Uterus (tissue), 4 donors: ENCODE measurements at places on chromosomes 3 and 15.
A peak's percentile ranks its signal among the peaks of the same experiment; 100 is the strongest.

DNA sequence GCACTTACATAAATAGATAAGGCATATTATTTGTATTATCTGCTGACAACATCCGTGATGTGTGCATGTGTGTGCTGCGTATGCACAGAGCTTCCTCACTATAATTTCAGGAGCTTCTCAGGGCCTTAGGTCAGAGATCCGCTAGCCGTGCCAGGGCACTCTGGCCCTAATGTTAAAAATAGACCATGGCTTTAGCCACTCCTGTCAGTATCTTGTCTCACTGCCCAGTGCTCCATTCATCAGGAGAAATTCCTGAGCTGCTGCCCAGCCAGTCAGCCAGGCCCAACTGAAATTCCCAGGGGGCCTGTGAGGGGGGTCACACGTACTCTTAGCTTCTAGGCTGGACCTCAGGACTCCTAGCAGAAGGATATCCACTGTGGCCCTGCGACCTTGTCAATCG lies 70.0 kb upstream of the ABHD2 start:
- peak overlapping the region; percentile 73 for H3K27ac ChIP-seq
- no peak overlapping the region for H3K4me3 ChIP-seq
- H3K27me3 ChIP-seq, result no peaks in the 10 kb centered on the region
- no peaks in the 10 kb centered on the region for H3K4me1 ChIP-seq
- peak; percentile 78 for DNase-seq
- no peaks in the 10 kb centered on the region for H3K36me3 ChIP-seq

DNA sequence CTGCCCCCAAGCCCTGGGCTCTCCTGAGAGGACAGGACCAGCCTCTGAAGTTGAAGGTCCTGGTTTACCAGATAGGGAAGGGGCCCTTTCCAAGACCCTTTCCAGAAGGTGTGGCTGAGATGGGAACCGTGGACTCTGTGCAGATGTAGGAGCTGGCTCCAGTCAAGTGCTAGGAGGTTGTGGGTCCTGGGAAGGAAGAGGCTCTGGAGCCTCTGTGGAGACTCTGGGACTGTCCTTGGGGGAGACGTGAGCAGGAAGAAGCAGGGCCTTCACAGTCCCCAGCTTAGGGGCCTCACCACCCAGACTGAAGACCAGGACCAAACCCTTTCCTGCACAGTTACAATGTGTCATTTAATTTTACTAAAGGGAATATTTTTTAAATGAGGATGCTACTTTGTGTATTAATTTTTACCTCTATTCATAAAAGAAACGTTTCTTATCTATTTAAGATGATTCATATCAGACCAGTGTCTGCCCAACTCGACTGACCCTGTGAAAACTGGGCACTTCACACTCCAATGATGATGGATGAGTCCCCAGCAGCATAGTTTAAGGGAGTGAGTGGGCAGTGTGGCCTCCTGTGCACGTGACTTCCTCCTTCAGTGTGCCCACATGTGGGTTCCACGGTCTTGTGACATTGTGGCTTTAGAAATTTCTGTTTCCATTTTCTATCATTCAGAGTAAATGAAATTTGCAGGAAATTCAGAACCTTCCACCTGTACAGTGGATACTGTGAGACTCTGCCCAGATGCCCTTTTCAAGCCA lies 10.9 kb downstream of the CCR5AS start:
- H3K4me1 ChIP-seq, result no peaks in the 10 kb centered on the region
- H3K4me3 ChIP-seq, result no peak overlapping the region
- no peak for DNase-seq

DNA sequence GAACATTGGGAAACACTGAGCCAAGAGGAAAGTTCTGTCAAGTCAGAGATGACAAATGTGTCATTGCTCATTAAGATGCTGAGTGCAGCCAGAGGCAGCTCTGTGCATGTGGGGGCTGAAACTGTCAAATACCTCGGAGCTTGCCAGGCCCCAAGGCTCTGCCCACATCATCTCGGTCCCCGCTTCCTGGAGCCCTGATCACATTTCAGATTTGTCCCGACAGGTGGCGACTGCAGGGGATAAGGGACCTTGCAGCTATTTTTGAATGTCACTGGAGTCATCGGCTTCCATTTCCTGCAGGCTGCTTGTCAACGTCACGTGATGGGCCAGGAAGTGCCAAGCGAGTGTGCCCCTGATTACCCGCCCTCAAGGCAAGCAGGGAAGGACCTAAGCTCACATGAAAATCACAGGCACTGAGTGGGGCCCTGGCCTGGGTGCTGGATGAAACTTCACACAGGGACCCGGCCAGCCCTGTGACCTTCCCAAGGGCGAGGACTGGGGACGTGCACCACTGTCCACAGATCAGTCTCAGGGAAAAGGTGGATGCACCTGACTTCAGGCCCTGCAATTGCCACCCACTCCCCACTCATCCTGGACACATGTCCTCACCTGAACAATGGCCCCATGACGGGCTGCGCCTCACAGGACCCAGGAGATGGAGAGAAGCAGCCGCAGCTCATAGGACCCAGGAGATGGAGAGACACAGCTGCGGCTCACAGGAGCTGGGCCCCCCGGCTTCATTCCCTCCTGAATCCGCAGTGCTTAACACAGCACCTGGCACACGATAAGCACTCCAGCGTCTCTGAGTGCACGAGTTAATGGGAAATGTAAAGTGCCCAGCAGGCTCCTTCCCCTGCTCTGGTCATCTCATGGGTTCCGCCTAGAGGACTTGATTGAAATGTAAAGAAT lies 73.4 kb downstream of the NUP210 start:
- no peaks in the 10 kb centered on the region for H3K27me3 ChIP-seq
- H3K4me1 ChIP-seq, result no peaks in the 10 kb centered on the region
- no peak overlapping the region for H3K27ac ChIP-seq
- DNase-seq, result no peak

DNA sequence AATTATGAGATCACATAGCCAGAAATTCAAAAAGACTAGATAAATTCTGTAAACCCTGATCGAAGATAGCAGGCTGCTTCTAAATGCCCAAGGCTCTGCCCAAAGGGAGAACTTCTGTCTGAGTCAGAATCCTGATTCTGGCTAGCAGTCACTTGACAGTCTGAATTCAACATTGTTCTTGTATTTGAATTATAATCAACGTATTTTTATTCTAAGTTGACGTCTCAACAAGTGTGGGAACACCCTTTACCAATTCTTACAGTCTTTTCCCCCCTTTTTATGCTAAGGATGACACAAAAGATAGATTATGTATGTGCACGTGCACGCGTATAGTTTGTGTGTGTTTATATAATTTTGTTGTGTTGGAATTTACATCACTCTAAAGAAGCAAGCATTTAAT lies 552.8 kb downstream of the NAALADL2 start:
- DNase-seq, result no peak
- H3K27ac ChIP-seq, result no peak overlapping the region
- no peaks in the 10 kb centered on the region for H3K4me1 ChIP-seq
- no peak overlapping the region for H3K4me3 ChIP-seq
- no peaks in the 10 kb centered on the region for H3K27me3 ChIP-seq
